ENCODE measurements at places on chromosomes 4 and X. TPM values are rescaled to one million over a fixed set of nuclear protein-coding genes. Genes with fewer than 3 reads are reported as not detected.

GRCh38 chr4:3407930-3408792, 33.6 kb upstream of the HGFAC start:
- no peak overlapping the region for H3K4me3 ChIP-seq
- H3K27me3 ChIP-seq: no peaks in the 10 kb centered on the region
- H3K27ac ChIP-seq: no peak overlapping the region
- no peak for DNase-seq

- no peaks in the 10 kb centered on the region for H3K27me3 ChIP-seq
- no peaks in the 10 kb centered on the region for H3K36me3 ChIP-seq
- no peak for DNase-seq
- no peak overlapping the region for H3K4me3 ChIP-seq
- H3K27ac ChIP-seq: no peak overlapping the region
Observed at GRCh38 chrX:79412166-79412565, 45.0 kb upstream of the ITM2A start.

- DNase-seq: no peak
- no peaks in the 10 kb centered on the region for H3K4me1 ChIP-seq
- no peak overlapping the region for H3K27ac ChIP-seq
- H3K4me3 ChIP-seq: no peak overlapping the region
- no peaks in the 10 kb centered on the region for H3K27me3 ChIP-seq
- H3K36me3 ChIP-seq: no peaks in the 10 kb centered on the region
Observed at GRCh38 chrX:112760697-112761096, 79.9 kb downstream of the AMOT start.

DNA sequence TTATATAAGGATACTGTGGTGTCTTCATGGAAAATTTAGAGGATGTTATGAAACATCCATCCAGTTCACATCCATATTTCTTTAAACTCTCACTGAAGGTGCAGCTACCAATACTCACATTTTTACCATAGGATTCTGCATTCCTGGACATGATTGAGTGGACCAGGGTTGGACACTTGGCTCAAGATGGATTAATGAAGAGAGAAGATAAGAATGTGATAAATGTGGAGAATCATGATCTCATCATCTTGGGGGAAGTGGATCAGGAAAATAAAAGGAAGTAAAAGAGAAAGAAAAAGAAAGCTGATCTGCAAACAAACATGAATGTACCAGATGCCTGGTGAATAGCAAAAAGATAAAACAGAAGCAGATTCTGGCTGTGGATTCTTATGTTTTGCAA, 175.4 kb downstream of the NPFFR2 start:
- no peak for DNase-seq
- H3K36me3 ChIP-seq: no peaks in the 10 kb centered on the region

The S100P gene
- total RNA-seq: 5.9 TPM

Measured in left lung (tissue), 14 donors.